Spinal cord (tissue), 10 donors: ENCODE measurements at places on chromosomes 16 and 17. TPM values are rescaled to one million over a fixed set of nuclear protein-coding genes. Genes with fewer than 3 reads are reported as not detected.

GRCh38 chr17:15886804-15887203 lies 58.1 kb upstream of the ADORA2B start:
- H3K4me3 ChIP-seq = no peak overlapping the region
- H3K27me3 ChIP-seq = no peaks in the 10 kb centered on the region
- H3K36me3 ChIP-seq = no peaks in the 10 kb centered on the region
- no peak overlapping the region for H3K27ac ChIP-seq
- DNase-seq = no peak

DNA sequence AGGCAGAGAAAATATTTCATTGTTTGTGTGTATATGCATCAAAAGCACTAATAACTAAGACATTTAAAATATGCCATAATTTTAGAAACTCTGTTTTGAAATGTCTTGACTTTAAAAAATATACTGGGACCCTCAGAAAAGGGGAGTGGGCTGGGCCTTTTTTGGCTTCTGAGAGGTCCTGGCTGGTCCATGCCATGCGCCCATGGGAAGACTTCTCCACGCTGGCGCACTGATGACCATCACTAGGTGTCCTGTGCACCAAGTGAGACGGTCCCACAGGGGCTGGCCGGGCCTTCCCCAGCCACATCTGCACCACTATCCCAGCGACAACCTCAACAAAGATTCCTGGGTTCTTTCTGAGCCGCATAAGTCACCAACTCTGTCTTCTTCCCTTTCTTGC lies 27.0 kb upstream of the WFIKKN2 start:
- no peaks in the 10 kb centered on the region for H3K36me3 ChIP-seq
- H3K4me1 ChIP-seq = no peaks in the 10 kb centered on the region
- no peaks in the 10 kb centered on the region for H3K27me3 ChIP-seq
- no peak for DNase-seq
- H3K4me3 ChIP-seq = no peak overlapping the region

DNA sequence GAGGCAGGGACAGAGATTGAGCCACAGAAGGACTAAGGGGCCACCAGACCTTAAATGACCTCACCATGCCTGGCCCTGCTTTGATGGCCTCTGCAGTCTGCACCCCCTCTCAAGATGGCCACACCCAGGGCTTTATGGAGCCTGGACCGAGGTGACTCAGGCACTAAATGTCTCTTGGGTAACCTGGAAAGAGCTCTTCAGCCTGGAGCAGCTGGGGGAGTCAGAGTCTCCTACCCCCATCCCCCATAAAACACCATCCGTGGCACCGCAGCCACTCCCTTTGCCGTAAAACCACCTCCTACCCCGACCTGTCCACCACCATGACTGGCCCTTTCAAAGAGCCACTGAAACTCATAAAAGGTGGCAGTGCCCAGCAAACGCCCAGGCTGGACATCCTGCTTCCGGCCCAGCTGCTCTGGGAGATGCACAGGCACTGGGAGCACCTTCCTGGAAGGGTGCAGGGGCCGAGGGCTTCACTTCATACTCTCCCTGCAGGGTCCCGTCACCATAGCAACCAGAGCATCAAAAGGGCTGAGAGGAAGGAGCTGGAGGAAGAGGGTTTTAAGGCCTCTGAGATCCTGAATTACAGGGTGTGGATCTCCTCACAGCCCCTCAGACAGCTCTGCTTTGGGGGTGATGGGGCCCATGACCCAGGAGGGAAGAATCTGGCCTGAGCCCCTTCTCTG lies 22.3 kb downstream of the FOXN1 start:
- H3K4me3 ChIP-seq = no peak overlapping the region
- H3K4me1 ChIP-seq = peaks cover 11% of the 10 kb centered on the region
- DNase-seq = peak; percentile 15
- H3K27ac ChIP-seq = no peak overlapping the region
- H3K27me3 ChIP-seq = no peaks in the 10 kb centered on the region

PERCC1 gene
- not detected for total RNA-seq

- H3K27me3 ChIP-seq = no peaks in the 10 kb centered on the region
- no peaks in the 10 kb centered on the region for H3K4me1 ChIP-seq
- no peaks in the 10 kb centered on the region for H3K36me3 ChIP-seq
- no peak for DNase-seq
Observed at GRCh38 chr17:69597898-69598692, 183.6 kb downstream of the MAP2K6 start.

DNA sequence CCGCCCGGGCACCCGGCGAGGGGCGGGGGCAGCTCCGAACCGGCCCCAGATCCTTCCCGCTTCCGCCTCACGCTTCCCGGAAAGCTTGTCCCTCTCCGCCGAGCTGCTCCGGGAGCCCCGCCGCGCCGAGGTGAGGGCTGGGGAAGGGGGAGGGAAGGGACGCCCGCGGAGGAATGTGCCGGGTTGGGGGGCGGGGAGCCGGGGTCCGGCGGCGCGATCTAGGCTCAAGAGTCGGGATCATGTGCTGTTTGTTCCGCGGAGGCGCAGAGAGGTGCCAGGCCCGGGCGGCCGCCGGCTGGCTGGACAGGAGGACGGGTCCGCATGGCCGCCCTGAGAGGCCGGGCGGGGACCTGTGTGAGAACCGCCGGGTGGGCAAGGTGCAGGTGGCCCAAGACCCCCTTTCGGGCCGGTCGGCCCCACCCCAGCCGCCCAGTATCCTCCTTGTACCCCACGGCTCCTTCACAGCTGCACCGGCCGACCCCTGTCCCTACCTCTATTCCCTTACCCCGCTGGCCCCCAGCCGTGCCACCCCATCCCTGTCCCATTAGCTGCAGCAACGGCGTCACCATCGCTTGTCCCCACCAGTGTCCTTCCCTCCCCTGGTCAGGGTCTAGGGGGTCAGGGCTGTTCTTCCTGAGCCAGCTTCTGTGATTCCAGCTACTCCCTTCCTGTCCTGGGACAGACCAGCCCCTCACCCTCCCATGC lies 429 bp downstream of the KIF1C start:
- H3K4me3 ChIP-seq = peak overlapping the region; percentile 66
- H3K36me3 ChIP-seq = peaks cover 36% of the 10 kb centered on the region
- no peak overlapping the region for H3K27ac ChIP-seq
- H3K4me1 ChIP-seq = peaks cover 30% of the 10 kb centered on the region
- DNase-seq = no peak

C17orf67 gene
- total RNA-seq = 2.0 TPM

ALOX15B gene
- total RNA-seq = 0.10 TPM

GRCh38 chr16:30664616-30665109 lies 6.4 kb downstream of the FBRS start:
- H3K4me1 ChIP-seq = peaks cover 34% of the 10 kb centered on the region
- H3K36me3 ChIP-seq = peaks cover 92% of the 10 kb centered on the region
- no peak overlapping the region for H3K4me3 ChIP-seq
- no peaks in the 10 kb centered on the region for H3K27me3 ChIP-seq

HIC1 gene
- total RNA-seq = 11.9 TPM
